ENCODE measurements at places on chromosomes 7 and 10.

DNA sequence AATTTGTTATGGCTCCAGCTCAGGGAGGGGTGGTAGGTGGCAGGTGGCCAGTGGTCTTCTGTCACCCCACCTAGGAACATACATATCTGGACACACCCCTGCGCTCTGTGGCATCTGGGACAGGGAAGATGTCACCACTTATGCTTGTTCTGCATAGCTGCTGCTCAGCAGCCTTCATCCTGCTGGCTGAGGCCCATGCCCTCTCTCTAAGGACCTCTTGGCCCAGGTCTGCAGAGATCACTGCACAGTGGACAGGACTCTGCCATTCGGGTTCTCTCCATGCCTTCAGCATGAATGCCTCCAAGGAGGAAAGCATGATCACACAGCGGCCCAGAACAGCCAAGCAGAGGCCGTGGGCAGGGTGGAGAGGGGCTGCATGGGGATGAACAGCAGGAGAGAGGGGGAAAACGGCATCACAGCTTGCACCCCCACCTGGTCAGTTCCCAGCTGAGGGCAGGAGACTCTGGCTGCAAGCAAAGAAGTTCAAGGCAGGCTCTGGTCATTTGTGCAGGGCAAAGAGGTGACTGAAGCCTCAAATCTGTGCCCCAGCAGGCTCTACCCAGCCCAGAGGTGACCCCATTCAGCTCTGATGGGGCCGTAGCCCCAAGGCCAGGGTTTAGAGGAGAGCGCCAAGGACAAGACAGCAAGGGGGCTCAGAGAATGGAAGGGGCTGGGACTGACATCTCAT is 47.8 kb upstream of the GDF10 start:
- DNase-seq, result no peak

- no peak for DNase-seq
These were observed 312.6 kb downstream of the IPMK start for GRCh38 chr10:57955076-57955475.

GRCh38 chr7:43625453-43625852 is 42.5 kb downstream of the STK17A start:
- DNase-seq, result peak; percentile 24

- no peak for DNase-seq
These were observed 49.6 kb upstream of the GPR158 start for GRCh38 chr10:25125201-25125611.

DNA sequence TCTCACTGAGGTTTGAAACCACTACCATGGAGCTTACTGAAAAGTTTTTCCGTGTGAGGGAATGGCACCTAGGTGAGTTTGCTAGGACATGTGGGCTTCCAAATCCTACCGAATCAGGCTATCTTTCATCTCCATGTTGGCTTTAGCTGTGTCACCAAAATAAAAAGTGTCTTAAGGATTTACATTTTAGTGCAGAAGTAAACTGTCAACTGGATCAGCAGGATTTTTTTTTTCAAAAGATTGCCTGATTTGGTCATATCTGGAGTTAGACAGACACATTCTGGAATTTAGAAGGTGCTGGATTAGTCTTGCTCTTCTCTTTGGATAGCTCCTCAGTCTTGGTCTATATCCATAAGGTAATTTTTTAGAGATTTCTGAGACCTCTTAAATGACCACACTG is 5.5 kb downstream of the ARID5B start:
- DNase-seq, result no peak

GRCh38 chr7:157564517-157565177 is 227.8 kb downstream of the DNAJB6 start:
- DNase-seq, result no peak

- DNase-seq, result no peak
These were observed 149.4 kb downstream of the ZNF248 start for GRCh38 chr10:37707829-37708578.

DNA sequence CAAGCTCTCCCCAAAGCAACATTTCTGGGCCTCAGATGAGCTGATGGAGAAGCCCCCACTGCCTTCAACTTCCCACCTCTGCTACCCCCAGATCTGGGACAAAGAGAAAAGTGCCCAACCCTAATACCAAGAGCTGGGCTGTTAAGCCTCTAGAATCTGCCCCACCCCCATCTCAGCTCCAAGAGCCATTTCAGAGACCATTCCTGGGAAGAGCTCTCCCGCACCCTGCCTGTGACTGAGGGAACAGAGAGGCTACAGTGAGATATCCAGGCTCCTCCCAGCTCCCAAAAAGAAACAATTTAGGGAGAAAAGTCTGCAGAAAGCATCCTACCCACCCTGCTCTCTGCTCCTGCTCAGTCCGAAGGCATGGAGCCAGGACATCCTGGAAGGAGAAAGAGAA is 2.5 kb upstream of the KCNH2 start:
- no peak for DNase-seq

DNA sequence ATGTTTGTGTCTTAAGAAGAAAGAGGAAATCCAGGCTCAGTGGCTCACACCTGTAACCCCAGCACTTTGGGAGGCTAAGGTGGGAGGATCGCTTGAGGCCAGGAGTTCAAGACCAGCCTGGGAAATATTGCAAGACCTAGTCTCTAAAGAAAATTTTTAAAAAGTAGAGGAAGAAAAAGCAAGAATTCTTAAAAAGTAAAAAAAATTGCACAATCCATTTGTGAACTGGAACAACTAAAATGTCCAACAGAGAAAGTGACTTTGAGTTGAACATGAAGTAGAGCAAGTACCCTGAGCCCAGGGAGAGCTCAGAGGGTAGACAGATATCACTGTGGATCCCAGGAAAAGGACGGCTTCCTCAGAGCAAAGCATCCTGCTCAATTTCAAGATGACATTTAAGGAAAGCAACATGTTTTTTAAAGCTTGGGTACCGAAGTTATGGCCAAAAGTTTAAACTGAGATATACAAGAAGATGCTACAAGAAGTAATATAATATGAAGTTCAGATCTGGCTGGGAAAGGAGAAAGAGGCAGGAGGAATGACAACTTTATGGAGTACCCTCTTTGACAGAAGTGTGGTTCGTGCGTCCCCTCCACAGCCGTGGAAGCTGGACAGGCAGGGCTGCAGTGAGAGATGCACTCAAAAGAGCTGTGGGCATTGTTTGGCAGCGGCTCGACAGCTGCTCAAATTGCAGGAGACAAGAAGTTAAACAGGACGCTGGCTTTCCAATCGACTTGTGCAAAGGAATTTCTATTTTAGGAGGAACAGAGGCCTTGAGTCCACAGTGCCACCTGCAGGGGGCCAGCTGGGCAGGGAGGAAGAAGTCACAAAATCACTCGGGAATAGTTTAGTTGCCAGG is 201.3 kb downstream of the JCAD start:
- DNase-seq, result no peak

- DNase-seq, result no peak
These were observed 20.5 kb upstream of the CFAP46 start for GRCh38 chr10:132962623-132963429.

GRCh38 chr7:13920053-13920697 is 69.3 kb downstream of the ETV1 start:
- DNase-seq, result no peak

DNA sequence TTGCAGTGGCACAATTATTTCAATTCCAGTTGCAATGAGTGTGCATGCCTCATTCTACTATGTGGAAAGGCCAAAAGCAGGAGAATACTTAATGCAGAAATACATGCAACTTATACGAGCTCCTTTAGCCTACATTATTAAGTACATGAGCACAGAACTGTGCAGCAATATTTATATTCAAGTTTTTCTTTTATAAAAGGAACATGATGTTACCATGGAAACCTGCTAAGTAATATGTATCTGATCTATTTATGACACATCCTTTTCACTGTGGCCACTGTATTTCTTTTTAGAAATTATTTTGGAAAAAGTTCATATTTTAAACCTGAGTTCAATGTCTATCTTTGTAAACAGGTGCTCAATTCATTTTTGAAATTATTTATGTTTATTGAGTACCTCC is 88.9 kb downstream of the ELAPOR2 start:
- DNase-seq, result no peak

GRCh38 chr10:44306762-44307161 is 78.1 kb downstream of the CXCL12 start:
- no peak for DNase-seq

- no peak for DNase-seq
These were observed 24.0 kb upstream of the ABCB4 start for GRCh38 chr7:87499494-87499893.

DNA sequence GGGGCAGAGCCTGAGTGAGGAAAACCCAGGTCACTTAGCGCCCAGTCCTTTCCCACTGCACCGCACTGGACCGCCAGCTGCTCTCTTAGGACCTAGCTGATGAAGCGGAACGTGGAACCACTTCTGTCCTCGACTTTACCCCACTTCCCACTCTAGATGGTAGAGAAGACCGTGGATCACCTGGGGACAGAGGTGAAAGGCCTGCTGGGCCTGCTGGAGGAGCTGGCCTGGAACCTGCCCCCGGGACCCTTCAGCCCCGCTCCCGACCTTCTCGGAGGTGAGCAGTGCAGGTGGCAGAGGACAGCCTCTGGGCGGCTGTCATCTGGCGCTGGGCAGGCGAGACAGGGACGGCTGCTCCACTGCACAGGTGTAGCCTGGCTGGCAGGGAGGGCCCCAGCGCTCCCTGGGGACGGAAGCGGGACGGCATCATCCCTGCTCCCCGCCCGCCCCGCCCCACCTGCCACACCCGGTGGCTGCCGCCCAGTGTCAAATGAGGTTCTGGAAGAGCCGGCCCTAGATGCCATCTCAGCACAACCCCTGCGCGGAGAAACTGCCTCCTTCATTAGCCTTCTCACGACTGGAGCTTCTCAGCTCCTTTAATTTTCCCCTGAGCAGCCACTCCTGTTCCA is 11.7 kb downstream of the PLAC9 start:
- peak; percentile 18 for DNase-seq

GRCh38 chr10:128186959-128187787 is 61.0 kb upstream of the MKI67 start:
- no peak for DNase-seq

GRCh38 chr7:99173787-99174186 is 29.9 kb upstream of the SMURF1 start:
- DNase-seq, result no peak

- DNase-seq, result no peak
These were observed 3.0 kb upstream of the EPHB6 start for GRCh38 chr7:142851919-142852318.

GRCh38 chr7:105831824-105832535 is 44.4 kb downstream of the ATXN7L1 start:
- no peak for DNase-seq

GRCh38 chr10:110013630-110014293 is 6.0 kb downstream of the ADD3 start:
- DNase-seq, result peak; percentile 16

DNA sequence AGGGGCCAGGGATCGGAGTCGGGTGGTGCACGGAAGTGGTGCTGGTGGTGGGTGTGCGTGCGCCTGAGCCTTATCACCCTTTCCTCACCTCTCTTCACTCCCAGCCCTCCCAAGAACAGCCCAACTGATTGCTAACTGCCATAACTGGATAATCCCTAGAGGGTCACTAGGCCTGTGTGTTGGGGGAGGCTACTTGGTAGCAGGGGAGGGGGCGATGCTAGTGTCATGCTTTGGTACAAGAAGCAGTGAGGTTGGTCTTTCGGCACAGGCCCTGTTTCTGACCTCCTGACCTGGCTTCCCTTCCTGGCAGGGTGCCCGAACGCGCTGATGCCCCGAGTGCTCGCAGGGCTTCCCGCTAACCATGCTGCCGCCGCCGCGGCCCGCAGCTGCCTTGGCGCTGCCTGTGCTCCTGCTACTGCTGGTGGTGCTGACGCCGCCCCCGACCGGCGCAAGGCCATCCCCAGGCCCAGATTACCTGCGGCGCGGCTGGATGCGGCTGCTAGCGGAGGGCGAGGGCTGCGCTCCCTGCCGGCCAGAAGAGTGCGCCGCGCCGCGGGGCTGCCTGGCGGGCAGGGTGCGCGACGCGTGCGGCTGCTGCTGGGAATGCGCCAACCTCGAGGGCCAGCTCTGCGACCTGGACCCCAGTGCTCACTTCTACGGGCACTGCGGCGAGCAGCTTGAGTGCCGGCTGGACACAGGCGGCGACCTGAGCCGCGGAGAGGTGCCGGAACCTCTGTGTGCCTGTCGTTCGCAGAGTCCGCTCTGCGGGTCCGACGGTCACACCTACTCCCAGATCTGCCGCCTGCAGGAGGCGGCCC is 652 bp downstream of the KAZALD1 start:
- DNase-seq, result peak; percentile 57

GRCh38 chr10:16854623-16855022 is 37.4 kb upstream of the RSU1 start:
- DNase-seq, result no peak

- DNase-seq, result no peak
These were observed 22.4 kb downstream of the FBXW4 start for GRCh38 chr10:101672536-101672935.

GRCh38 chr10:132333386-132333785 is 1.4 kb downstream of the LRRC27 start:
- DNase-seq, result no peak

GRCh38 chr7:34157137-34157536 is 251.8 kb downstream of the BMPER start:
- no peak for DNase-seq

DNA sequence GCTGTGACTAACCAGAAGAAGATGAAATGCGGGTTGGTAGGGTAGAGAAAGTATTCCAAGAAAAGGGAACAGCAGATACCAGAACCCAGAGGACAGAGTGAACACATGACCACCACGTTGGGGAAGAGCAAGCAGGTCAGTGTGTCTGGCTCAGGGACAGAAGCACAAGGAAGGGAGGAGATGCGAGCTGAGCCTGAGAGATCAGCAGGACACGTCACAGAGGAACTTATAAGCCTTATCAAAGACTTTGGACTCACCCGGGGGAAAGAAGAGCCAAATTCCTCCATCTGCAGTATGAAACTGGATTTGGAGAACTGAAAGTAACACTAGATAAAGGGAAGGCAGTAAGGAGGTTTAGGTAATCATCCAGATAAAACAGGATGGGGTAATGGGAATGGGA is 232.1 kb upstream of the NPVF start:
- no peak for DNase-seq

- no peak for DNase-seq
These were observed 17.8 kb upstream of the FOXL3 start for GRCh38 chr7:272108-272615.

DNA sequence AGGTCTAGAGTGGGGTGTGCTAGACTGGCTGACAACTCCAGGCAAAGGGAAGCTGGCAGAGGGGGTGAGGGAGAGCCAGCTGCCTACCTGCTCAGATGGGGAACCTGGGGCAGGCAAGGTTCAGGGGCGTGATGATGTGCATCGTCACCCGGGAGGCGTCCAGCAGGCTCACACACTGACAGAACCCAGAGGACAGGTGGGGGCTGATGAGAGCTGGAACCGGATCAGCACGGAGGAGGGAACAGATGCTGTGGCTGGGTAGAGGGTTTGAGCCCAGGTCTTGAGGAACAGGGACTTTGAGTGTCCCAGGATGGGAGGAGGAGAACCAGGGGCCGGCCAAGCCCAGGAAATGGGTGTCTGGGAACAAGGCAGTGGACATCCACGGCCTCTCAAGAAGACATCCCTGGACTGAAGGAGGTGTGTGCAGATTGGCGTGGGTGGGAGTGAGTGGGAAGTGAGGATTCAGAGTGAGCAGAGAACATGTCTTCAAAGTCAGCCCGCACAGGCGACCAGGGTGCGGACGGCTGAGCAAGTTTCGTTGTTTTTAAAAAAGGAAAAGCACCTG is 3.9 kb downstream of the RASGEF1A start:
- no peak for DNase-seq

- DNase-seq, result no peak
These were observed 166.3 kb upstream of the RNF32 start for GRCh38 chr7:156474241-156474743.

GRCh38 chr7:147547252-147547897 is 1043.2 kb upstream of the C7orf33 start:
- DNase-seq, result no peak
